Adrenal gland (tissue), 19 donors: ENCODE measurements at places on chromosomes 1 and 21. TPM values are rescaled to one million over a fixed set of nuclear protein-coding genes. Genes with fewer than 3 reads are reported as not detected.

Gene THEMIS2
- total RNA-seq: 16.0 TPM

Gene BACE2
- 19.1 TPM for total RNA-seq

Gene UTS2
- not detected for total RNA-seq

Gene CD34
- total RNA-seq: 9.0 TPM

Gene LYPD8
- not detected for total RNA-seq

- no peak overlapping the region for H3K4me3 ChIP-seq
- no peaks in the 10 kb centered on the region for H3K4me1 ChIP-seq
- H3K36me3 ChIP-seq: no peaks in the 10 kb centered on the region
- no peak overlapping the region for H3K27ac ChIP-seq
Observed at GRCh38 chr1:56345831-56346230, 233.5 kb downstream of the PLPP3 start.

GRCh38 chr1:18978706-18979105, 22.2 kb upstream of the IFFO2 start:
- no peak overlapping the region for H3K4me3 ChIP-seq
- DNase-seq: no peak
- H3K36me3 ChIP-seq: no peaks in the 10 kb centered on the region
- no peaks in the 10 kb centered on the region for H3K27me3 ChIP-seq

GRCh38 chr1:174957829-174958228, 41.9 kb upstream of the CACYBP start:
- H3K27me3 ChIP-seq: no peaks in the 10 kb centered on the region
- no peaks in the 10 kb centered on the region for H3K36me3 ChIP-seq
- H3K4me3 ChIP-seq: no peak overlapping the region
- H3K4me1 ChIP-seq: peaks cover 4% of the 10 kb centered on the region
- DNase-seq: no peak

DNA sequence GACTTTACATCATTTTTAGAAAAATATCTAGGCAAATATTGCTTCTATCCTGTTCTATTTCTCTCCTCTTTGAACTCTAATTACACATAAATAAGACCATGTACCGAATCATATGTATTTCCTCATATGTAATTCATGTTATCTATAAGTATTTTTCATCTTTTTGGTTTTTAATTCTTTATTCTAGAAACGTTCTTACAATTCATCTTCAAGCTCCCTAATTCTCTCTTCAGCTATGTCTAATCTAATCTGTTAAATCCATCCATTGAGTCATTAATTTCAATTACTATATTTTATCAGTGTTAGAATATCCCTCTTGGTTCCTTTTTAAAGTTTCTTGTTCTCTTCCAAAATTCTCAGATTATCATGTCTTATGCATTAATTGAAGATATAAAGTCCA, 61.8 kb downstream of the DUSP10 start:
- no peak overlapping the region for H3K4me3 ChIP-seq
- H3K27me3 ChIP-seq: no peaks in the 10 kb centered on the region
- no peak overlapping the region for H3K27ac ChIP-seq
- no peaks in the 10 kb centered on the region for H3K36me3 ChIP-seq
- no peaks in the 10 kb centered on the region for H3K4me1 ChIP-seq
- no peak for DNase-seq

DNA sequence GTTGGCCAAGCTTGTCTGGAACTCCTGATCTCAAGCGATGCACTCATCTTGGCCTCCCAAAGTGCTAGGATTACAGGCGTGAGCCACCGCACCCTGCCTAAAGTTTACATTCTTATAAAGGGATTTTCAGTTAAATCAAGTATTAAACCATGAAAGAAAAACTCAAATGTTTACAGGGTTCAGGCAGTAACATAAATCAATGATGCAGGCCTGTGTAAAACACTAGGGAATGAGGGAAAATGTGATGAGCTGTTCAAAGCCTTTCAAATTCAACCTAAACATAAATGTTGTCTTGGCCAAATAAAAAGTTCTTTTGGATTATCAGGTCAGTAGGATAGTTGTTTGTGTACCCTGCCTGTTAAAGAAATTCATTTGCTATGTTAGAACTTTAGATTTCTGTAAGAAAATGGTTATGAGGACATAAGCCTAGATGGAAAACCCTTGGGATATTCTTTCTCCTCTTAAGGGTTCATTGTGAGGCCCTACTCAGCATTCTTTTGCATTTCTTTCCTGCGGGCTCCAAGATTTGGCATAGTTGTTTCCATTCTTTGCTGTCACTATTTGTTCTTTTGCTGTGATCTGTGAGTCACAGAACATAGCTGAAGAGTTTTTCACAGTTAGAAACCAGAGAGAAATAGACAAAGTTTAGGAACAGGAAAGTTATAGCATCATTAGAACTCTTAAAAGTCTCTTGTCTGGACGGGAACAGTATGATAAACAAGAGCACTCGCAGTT, 8.9 kb upstream of the ZRANB2 start:
- no peak overlapping the region for H3K4me3 ChIP-seq
- H3K36me3 ChIP-seq: no peaks in the 10 kb centered on the region
- peak overlapping the region; percentile 47 for H3K27ac ChIP-seq
- DNase-seq: no peak
- no peaks in the 10 kb centered on the region for H3K27me3 ChIP-seq
- H3K4me1 ChIP-seq: no peaks in the 10 kb centered on the region

GRCh38 chr1:151545542-151545941, 5.4 kb downstream of the TUFT1 start:
- no peak for DNase-seq
- no peaks in the 10 kb centered on the region for H3K27me3 ChIP-seq
- no peak overlapping the region for H3K27ac ChIP-seq
- no peak overlapping the region for H3K4me3 ChIP-seq

- H3K27me3 ChIP-seq: no peaks in the 10 kb centered on the region
- no peaks in the 10 kb centered on the region for H3K4me1 ChIP-seq
- no peaks in the 10 kb centered on the region for H3K36me3 ChIP-seq
- H3K4me3 ChIP-seq: no peak overlapping the region
- DNase-seq: no peak
Observed at GRCh38 chr1:93937997-93938396, 28.8 kb upstream of the GCLM start.

- H3K36me3 ChIP-seq: no peaks in the 10 kb centered on the region
- peaks cover 22% of the 10 kb centered on the region for H3K4me1 ChIP-seq
- peak overlapping the region; percentile 44 for H3K27ac ChIP-seq
- no peaks in the 10 kb centered on the region for H3K27me3 ChIP-seq
- no peak for DNase-seq
Observed at GRCh38 chr1:164771041-164771618, 212.1 kb downstream of the PBX1 start.

- H3K4me1 ChIP-seq: no peaks in the 10 kb centered on the region
- no peak for DNase-seq
- no peak overlapping the region for H3K27ac ChIP-seq
Observed at GRCh38 chr1:95994643-95995042, 726.9 kb upstream of the PTBP2 start.

- H3K27me3 ChIP-seq: no peaks in the 10 kb centered on the region
- peak overlapping the region; percentile 71 for H3K4me3 ChIP-seq
- no peak for DNase-seq
- no peak overlapping the region for H3K27ac ChIP-seq
- peaks cover 15% of the 10 kb centered on the region for H3K4me1 ChIP-seq
- no peaks in the 10 kb centered on the region for H3K36me3 ChIP-seq
Observed at GRCh38 chr21:42654179-42654912, 925 bp downstream of the PDE9A start.

- H3K27ac ChIP-seq: peak overlapping the region; percentile 28
- H3K27me3 ChIP-seq: no peaks in the 10 kb centered on the region
- H3K4me3 ChIP-seq: no peak overlapping the region
- no peaks in the 10 kb centered on the region for H3K36me3 ChIP-seq
Observed at GRCh38 chr1:192530254-192530653, 45.3 kb upstream of the RGS1 start.

- no peaks in the 10 kb centered on the region for H3K27me3 ChIP-seq
- no peak overlapping the region for H3K4me3 ChIP-seq
Observed at GRCh38 chr1:175208773-175209492, 16.4 kb upstream of the KIAA0040 start.

GRCh38 chr1:20634065-20634593, 871 bp downstream of the PINK1 start:
- H3K4me3 ChIP-seq: peak overlapping the region; percentile 3
- H3K4me1 ChIP-seq: peaks cover 29% of the 10 kb centered on the region
- H3K36me3 ChIP-seq: no peaks in the 10 kb centered on the region
- H3K27ac ChIP-seq: peak overlapping the region; percentile 92

- H3K27ac ChIP-seq: peak overlapping the region; percentile 93
- peak overlapping the region; percentile 94 for H3K4me3 ChIP-seq
- no peaks in the 10 kb centered on the region for H3K27me3 ChIP-seq
- peak; percentile 72 for DNase-seq
- peaks cover 58% of the 10 kb centered on the region for H3K4me1 ChIP-seq
- H3K36me3 ChIP-seq: peaks cover 17% of the 10 kb centered on the region
Observed at GRCh38 chr1:94925561-94926125, 1.3 kb downstream of the CNN3 start.

DNA sequence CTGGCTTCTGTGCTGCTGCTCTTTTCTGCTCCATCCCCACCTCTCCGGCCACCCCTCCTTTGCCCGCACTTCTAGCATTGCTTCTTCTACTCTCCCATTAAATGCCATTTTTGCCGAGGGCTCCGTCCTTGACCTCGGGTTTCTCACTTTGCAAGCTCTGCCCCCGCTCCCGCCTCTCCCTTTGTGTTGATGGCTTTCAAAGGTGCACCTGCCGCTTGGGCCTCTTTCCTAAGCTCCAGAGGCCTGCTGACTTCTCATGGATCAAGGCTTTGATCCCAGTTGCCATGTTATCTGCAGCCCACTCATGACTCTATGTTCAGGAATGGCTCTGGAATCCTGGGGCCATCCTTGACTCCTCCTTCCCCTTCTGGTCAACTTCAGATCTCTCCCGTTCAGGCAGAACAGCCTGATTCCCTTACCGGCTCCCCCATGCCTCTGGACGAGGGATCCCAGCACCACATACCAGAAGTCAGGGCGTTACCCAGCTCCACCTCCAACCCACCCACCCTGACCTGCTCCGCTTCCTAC, 54.3 kb downstream of the TLR5 start:
- no peaks in the 10 kb centered on the region for H3K36me3 ChIP-seq
- no peaks in the 10 kb centered on the region for H3K27me3 ChIP-seq
- H3K4me3 ChIP-seq: no peak overlapping the region
- no peak overlapping the region for H3K27ac ChIP-seq

DNA sequence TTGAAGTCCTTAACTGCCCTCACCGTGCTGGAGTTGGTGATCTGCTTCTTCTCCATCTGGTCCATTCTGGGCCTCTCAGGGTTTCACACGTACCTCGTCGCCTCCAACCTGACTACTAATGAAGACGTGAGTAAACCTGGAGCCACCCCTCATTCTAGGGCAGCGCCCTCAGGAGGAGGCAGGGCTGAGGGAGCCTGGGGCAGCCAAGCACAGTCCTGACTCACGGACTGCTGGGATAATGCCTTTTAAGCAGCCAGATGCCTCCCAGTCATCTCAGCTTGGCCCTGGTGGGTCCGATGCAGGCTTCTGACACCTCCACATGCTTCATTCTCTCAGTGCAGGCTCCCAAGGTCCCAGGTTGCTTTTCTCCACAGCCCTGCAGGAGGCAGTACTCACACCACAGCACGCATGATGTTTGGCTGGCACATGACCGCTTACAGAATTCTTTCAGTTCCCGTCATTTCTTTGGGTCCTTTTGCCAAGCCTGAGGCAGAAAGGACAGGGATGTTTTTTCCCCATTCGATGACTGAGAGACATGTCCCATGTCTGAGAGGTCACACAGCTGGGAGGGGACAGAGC, 11.8 kb upstream of the SFN start:
- H3K4me1 ChIP-seq: peaks cover 12% of the 10 kb centered on the region
- no peak for DNase-seq
- H3K4me3 ChIP-seq: no peak overlapping the region
- H3K27ac ChIP-seq: no peak overlapping the region
- H3K27me3 ChIP-seq: no peaks in the 10 kb centered on the region

- no peak for DNase-seq
- H3K27ac ChIP-seq: no peak overlapping the region
- H3K4me3 ChIP-seq: no peak overlapping the region
- no peaks in the 10 kb centered on the region for H3K27me3 ChIP-seq
- H3K4me1 ChIP-seq: no peaks in the 10 kb centered on the region
- no peaks in the 10 kb centered on the region for H3K36me3 ChIP-seq
Observed at GRCh38 chr21:17931080-17931479, 111.9 kb upstream of the C21orf91 start.

DNA sequence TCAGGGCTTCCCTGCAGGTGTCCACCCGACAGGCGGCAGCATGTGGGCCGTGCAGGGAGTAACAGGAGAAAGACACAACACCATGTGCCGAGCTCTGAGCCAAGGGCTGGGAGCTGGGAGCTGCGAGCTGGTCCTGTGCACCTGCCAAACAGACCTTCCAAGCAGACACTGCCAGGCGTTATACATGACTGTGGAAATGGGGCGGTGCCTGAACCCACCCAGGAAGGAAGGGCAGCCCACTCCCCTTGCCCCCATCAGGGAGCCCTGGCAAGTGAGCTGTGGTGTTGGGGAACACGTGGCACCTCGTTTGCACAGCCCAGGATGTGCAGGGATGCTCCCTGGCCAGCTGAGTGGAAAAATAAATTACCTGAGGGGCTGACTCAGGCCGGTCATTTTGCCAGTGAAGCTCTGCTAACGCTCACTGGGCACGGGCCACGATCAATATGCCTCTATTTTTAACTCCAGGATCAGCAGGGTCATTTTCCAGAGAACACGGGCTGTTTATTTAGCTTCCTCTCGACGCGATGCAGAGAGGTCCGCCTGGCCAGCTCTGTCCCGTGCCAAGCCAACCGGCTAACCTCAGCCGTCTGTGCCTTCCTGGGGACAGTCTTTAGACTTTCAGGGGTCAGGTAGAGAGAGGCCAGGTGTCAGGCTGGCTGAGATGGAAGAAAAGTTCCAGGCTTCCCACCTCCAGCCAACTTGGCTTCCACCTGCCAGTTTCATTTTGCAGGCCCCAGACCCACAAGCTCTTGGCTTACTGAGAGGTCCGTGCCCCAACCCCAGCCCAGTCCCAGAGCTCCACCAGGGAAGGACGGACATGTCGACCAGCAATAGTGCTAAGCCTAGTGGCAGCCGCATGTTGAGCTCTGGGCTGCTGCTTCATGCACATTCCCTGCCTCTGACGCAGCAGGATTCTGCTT, 196.7 kb upstream of the VAMP3 start:
- no peak for DNase-seq
- no peaks in the 10 kb centered on the region for H3K4me1 ChIP-seq
- H3K4me3 ChIP-seq: no peak overlapping the region

GRCh38 chr1:8040586-8040985, 14.5 kb upstream of the ERRFI1 start:
- no peaks in the 10 kb centered on the region for H3K27me3 ChIP-seq
- H3K4me1 ChIP-seq: peaks cover 4% of the 10 kb centered on the region
- peak overlapping the region; percentile 23 for H3K27ac ChIP-seq

- no peaks in the 10 kb centered on the region for H3K27me3 ChIP-seq
- no peaks in the 10 kb centered on the region for H3K4me1 ChIP-seq
- no peak overlapping the region for H3K4me3 ChIP-seq
- no peaks in the 10 kb centered on the region for H3K36me3 ChIP-seq
- no peak for DNase-seq
- no peak overlapping the region for H3K27ac ChIP-seq
Observed at GRCh38 chr1:68188644-68189340, 43.5 kb downstream of the WLS start.

GRCh38 chr1:70440642-70441391, 29.7 kb downstream of the CTH start:
- no peak for DNase-seq
- H3K27ac ChIP-seq: peak overlapping the region; percentile 8
- no peaks in the 10 kb centered on the region for H3K4me1 ChIP-seq
- no peak overlapping the region for H3K4me3 ChIP-seq
